ENCODE measurements at places on chromosomes 16 and 17.

DNA sequence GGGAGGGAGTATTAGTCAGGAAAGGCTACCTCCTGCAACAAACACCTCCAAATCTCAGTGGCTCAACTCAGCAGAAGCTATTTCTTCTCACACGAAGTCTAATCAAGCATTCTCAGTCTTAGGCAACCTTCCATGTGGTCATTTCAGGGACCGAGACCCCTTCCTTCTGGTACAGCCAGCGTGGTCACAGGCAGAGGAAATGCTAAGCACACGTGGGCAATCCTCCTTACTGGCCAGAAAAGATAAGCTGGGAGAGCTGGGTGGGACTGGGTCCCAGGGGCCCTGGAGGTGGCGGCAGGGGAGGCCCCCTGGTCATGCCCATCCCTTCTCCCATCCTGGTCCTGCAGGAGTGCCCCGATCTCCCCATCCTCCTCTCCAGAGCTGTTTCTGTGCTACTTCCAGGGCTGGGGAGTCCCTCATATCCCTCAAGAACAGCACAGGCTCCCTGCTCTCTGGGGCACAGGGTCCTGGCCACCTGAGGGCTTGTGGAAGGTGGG lies 5.7 kb upstream of the CX3CL1 start:
- DNase-seq, result no peak

- DNase-seq, result no peak
Measured at GRCh38 chr16:24018485-24018884, 182.7 kb downstream of the PRKCB start.

DNA sequence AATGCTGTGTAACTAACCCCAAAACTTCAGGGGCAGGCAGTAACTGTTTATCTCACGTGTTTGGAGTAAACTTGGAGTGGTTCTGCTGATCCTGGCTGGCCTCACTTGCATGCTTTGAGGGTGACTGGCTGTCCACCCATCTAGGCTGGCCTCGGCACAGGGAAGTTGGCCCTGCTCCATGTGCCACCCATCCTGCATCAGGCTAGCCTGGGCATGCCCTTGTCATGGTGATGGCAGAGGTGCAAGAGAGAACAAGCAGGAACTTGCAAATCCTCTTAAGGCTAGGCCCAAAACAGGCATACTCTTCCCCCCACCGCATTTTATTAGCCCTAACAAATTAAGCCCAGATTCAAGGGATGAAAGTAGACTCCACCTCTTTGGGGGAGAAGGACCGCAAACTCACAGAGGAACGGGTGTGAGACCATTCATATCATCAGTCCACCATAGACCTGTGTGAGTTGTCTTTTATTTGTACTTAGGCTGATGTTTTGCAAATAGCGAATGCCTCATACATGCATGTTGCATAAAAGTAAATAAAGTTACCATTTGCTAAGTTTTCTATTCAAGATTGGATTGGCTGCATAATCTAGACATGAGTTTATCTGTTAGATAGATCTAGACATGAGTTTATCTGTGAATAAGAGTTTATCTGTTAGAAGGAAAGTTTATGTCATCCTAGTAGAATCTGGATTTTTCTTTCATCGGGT lies 221.0 kb downstream of the CCDC182 start:
- DNase-seq, result peak; percentile 66

DNA sequence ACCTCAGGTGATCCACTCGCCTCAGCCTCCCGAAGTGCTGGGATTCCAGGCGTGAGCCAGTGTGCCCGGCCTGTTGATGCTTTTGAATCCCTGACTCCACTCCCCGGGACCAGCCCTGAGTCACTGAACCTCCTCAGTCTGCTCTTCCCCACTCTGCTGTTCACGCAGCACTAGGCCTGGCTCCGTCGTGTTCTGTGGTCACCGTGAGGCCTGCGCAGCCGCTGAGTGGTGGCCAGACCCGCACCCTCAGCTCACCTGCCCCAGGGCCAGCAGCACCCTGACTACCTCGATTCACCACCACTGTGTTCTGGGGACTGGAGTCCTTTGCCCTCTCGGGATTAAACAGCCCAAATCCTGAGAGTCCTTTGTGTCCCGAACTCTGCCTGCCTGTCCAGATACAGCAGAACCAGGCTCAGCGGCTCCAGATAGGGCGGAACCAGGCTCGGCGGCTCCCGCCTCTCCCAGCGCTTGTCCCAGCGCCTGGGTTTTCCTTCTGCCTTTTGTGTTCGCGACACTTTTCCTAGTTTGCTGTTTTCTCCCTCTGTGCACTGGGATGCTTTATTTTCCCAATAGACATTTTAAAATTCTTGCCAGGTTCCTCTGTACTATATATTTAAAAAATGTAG lies 58.6 kb upstream of the ENDOV start:
- DNase-seq, result no peak

DNA sequence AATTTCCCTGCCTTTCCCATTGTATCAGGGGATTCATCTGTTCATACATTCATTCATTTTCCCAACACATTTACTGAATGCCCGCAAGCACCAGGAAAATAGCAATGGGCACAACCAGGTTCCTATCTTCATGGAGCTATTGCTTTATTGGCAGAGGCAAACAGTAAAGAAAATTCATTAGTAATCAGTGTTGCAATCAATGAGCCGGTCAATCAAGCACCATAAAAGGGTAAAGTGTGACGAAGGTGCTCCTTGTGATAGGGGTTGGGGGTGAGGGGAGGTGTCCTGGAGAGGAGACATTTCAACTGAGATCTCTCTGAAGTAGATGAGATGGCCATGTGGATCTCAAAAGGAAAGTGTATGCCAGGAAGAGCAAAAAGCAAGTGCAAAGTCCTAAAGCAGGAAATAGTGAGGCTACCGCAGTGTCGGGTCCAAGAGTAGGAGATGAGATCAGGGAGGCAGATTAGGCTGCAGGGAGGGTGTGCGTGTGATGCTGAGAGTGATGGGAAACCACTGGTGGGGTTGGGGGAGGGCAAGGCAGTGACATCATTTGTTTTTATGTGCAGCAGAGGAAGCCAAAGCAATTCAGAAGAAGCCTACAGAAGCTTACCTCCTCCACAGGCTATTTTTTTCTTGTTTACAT lies 28.4 kb downstream of the CDH13 start:
- peak; percentile 74 for DNase-seq

DNA sequence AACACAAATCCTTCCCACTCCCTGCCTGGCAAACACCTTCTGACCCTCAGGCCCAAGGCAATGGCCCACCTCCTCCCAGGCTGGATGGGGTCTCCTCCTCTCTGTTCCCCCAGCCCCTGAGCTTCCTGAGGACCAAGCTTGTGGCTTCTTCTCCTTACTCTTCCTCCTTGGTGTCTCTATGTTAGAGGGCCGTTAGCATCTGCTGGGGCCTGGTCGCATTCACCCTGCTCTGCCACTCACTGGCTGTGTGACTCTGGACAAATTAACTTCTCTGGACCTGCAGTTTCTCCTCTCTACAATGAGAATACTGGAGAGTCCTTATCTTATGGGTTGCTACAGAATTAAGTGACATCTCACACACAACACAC lies 725 bp upstream of the MT2A start:
- no peak for DNase-seq

- no peak for DNase-seq
Measured at GRCh38 chr16:56330476-56330875, 94.9 kb downstream of the AMFR start.

DNA sequence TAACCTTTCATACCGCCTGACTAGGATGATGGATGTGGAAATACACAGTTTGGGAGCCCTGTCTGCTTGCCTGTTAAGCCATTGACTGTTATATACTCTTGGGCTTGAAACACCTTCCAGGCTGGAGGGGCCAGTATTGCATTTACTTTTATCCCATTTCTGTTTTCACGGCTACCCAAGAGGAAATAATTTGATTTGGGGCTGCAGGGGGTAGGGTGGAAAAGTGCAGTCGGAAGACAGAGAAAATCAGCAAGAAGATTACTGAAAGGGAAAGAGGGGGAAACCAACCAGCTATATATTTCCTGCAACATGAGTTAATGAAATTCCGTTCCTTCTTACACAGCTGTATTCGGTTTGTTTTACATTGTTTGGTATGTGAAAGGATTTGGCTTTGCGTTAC lies 202.5 kb downstream of the CDH13 start:
- DNase-seq, result no peak

- DNase-seq, result peak; percentile 80
Measured at GRCh38 chr16:89114159-89114981, 20.7 kb downstream of the ACSF3 start.

GRCh38 chr16:88365244-88365865 lies 17.4 kb upstream of the ZNF469 start:
- DNase-seq, result no peak

- DNase-seq, result no peak
Measured at GRCh38 chr17:50036455-50037261, 19.3 kb upstream of the ITGA3 start.

DNA sequence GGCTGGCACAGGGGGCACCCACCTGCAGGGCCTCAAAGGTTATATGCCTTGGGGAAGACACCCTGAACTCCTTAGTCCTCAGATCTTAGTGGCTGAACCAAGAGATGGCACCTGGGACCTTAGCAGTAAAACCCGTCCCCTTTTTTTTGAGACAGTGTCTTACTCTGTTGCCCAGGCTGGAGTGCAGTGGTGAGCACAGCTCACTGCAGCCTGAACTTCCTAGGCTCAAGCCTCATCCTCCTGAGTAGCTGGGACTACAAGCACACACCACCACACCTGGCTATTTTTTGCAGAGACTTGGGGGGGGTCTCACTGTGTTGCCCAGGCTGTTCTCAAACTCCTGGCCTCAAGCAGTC lies 237.2 kb downstream of the MRTFB start:
- no peak for DNase-seq

- peak; percentile 49 for DNase-seq
Measured at GRCh38 chr17:64185101-64185500, 55.2 kb upstream of the ERN1 start.

DNA sequence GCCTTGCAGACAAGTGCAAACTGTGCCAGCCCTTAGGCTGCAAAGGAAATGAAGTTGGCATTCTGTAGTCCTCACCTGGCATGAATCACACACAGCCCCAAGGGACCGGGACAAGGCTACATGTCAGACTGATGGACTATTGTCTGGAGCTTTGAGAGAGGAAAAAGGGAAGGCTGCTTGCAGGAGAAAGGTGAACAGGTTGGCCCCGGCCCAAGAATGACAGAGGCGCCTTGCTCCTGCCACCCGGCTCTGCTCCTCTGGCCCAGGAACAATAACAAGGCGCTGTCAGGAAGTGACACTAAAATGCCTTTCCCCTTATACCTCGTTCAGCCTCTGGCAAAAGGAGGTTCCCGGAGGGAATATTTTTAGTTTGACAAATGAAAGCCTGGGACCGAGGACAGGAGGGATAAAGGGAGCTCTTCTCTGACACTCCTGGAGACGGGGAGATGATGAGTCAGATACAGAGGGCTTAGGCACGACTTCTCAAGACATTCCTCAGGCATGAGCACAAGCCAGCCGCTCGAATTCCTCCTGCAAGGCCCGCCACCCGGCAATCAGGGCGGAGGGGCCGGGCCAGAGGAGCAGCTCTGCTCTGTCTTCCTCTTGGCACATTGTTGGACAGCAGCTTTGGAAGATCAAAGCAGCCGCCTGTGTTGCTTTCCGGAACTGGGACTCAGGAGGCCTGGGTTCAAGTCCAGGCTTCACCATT lies 105.8 kb downstream of the NOG start:
- peak; percentile 100 for DNase-seq

GRCh38 chr17:42421507-42422338 lies 1.3 kb downstream of the CAVIN1 start:
- DNase-seq, result peak; percentile 89

GRCh38 chr17:63762161-63763078 lies 11.0 kb downstream of the CCDC47 start:
- DNase-seq, result no peak

DNA sequence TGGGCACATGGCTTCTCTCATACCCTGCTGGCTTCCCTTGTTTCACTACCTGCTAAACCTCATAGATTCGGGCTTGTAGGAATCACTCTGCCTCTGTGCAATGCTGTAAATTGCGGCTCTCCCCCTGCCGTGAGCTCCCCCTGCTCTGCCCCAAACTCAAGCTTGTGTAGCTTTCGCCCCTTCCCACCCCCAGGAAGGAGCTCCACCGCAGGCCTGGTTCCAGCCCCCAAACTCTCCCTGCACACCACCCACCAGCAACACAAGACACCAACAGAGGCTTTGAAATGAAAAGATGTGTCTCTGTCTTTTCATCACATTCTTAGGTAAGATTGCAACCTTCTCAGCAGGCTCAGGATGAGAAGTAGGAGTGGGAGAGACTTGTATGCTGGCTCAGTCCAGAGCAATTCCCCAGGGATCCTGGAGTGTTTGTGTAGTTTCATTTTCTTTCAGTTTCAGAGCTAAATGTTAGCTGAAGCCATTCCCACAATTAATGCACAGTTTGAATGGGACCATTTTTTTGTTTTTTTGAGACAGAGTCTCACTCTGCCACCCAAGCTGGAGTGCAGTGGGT lies 14.2 kb downstream of the CX3CL1 start:
- no peak for DNase-seq

DNA sequence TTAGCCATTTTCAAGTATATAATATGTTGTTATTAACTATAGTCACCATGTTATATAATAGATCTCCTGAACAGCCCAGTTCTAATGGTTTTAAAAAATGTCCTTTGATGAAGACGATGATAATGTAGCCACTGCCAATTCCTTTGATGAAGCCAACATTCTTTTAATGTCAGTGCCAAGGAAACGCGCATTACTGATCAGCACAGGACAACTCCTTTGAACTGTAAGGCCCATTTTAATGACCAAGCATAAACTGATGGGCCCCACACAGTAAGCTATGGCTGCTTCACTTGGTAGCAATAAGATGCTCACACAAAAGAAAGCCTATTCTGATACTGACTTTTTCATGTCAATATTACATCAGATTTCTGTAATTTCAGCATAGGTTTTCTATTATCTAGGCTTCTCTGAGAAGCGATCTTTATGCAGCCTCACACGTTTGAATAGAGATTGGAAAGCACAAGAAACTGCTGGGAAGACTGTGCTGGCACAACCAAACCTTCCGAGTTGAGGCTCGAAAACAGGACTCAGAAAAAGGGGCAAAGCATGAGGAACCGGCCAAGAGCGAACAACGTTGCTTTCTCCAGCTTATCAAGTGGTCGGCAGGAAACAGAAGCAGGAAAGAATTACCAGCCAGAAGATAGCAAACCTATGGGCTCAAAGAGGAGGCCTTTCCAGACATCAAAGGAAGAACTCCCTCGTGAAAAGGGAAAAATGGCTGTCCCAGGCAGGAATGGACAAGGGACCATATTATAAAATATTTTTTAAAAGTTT lies 19.4 kb downstream of the ERN1 start:
- DNase-seq, result peak; percentile 54

Data from islet precursor cell (in vitro differentiated cells).